SK-N-SH (cell line): ENCODE measurements at places on chromosomes 4 and X. TPM values are rescaled to one million over a fixed set of nuclear protein-coding genes. Genes with fewer than 3 reads are reported as not detected.

DNA sequence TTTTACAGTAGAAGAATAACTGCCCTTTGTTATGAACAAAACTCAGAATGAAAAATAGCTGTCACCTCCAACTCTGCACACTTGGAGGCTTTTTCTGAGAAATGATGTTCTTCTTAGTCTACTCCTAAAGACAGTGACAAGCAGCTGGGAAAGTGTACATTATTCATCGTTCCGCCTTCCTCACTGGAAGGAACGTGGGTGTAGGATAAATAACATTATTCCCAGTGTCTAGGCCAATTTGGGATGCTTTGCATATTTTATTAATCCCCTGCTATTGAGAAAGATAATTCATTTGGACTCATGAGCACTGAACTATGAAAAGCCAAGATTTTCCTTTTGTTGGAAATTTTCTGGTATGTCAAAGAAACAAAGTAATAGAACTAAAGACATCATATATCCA is 87.8 kb downstream of the VCX2 start:
- peaks cover 3% of the 10 kb centered on the region; the same call in 1 of the 2 replicates for H3K4me1 ChIP-seq
- no peaks in the 10 kb centered on the region for H3K27me3 ChIP-seq
- H3K36me3 ChIP-seq: no peaks in the 10 kb centered on the region
- H3K4me3 ChIP-seq: no peak overlapping the region

GRCh38 chr4:30763321-30763727 is 43.2 kb downstream of the PCDH7 start:
- H3K27me3 ChIP-seq: no peaks in the 10 kb centered on the region
- H3K4me3 ChIP-seq: no peak overlapping the region
- DNase-seq: no peak
- H3K27ac ChIP-seq: no peak overlapping the region
- no peaks in the 10 kb centered on the region for H3K4me1 ChIP-seq

The DDIT4L gene
- 2.1 TPM in 2 replicates for polyA plus RNA-seq

The MFAP3L gene
- polyA plus RNA-seq: 5.4 and 8.5 TPM in 2 replicates

The TMA16 gene
- 10.0 and 10.6 TPM in 2 replicates for polyA plus RNA-seq

The CXCL10 gene
- not detected in 2 replicates for polyA plus RNA-seq

The TRIM60 gene
- polyA plus RNA-seq: not detected in 2 replicates
